ENCODE measurements at places on chromosomes 13 and 19.

GRCh38 chr13:59690857-59691500, 472.7 kb downstream of the DIAPH3 start:
- H3K27me3 ChIP-seq: no peaks in the 10 kb centered on the region
- no peak overlapping the region for H3K4me3 ChIP-seq
- no peaks in the 10 kb centered on the region for H3K36me3 ChIP-seq
- H3K27ac ChIP-seq: no peak overlapping the region

GRCh38 chr19:10780368-10780767, 55.6 kb downstream of the TMED1 start:
- no peak for DNase-seq
- no peaks in the 10 kb centered on the region for H3K27me3 ChIP-seq
- peaks cover 36% of the 10 kb centered on the region for H3K36me3 ChIP-seq
- no peak overlapping the region for H3K27ac ChIP-seq

DNA sequence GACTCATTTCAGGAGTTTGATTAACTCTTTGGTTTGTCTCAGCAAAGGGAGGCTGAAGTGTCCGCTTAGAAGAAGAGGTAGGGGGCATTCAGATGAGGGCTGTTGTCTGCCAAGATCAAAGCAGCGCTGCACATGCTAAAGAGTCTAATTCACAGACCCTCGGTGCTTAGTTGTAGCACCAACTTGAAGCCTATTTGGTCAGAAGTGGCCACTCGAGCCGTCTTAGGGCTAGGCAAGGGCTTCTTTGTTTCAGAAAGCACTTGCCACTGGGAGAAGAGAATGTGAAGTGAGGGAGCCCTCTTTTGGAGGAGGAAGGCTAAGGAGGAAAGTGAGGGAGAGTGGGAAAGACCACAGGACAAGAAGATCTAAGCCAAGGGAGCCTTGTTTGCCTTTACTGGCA, 313.4 kb upstream of the TMTC4 start:
- no peaks in the 10 kb centered on the region for H3K36me3 ChIP-seq
- DNase-seq: no peak
- H3K4me1 ChIP-seq: no peaks in the 10 kb centered on the region
- no peak overlapping the region for H3K4me3 ChIP-seq
- no peaks in the 10 kb centered on the region for H3K27me3 ChIP-seq

DNA sequence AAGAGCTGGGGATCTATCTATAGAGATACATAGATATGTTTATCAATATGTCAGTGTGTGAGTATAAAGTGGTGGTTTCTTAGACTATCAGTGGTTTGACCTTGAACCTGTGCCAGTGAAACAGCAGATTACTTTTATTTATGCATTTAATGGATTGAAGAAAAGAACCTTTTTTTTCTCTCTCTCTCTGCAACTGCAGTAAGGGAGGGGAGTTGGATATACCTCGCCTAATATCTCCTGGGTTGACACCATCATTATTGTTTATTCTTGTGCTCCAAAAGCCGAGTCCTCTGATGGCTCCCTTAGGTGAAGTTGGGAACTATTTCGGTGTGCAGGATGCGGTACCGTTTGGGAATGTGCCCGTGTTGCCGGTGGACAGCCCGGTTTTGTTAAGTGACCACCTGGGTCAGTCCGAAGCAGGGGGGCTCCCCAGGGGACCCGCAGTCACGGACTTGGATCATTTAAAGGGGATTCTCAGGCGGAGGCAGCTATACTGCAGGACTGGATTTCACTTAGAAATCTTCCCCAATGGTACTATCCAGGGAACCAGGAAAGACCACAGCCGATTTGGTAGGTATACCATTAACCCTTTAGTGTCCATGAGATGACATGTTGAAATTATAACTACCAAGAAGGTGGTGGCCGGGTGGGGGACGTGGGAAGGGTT, 880 bp downstream of the FGF9 start:
- DNase-seq: no peak
- H3K27me3 ChIP-seq: no peaks in the 10 kb centered on the region
- H3K27ac ChIP-seq: peak overlapping the region; percentile 79

DNA sequence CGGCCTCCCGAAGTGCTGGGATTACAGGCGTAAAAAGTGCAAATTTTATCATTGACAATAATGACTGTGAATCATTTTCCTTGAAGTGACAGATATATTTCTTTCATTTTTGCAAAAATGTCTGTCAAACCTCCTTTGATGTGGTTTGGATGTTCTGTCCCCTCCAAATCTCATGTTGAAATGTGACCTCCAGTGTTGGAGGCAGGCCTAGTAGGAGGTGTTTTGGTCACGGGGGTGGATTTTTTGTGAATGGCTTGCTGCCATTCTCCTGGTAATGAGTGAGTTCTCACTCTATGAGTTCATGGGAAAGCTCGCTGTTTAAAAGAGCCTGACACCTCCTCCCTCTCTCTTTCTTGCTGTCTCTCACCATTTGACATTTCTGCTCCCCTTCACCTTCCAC, 5.5 kb upstream of the SLC1A6 start:
- H3K4me3 ChIP-seq: no peak overlapping the region
- no peaks in the 10 kb centered on the region for H3K36me3 ChIP-seq
- no peak overlapping the region for H3K27ac ChIP-seq
- H3K4me1 ChIP-seq: no peaks in the 10 kb centered on the region

Measured in body of pancreas (tissue), 4 donors.